Stimulated activated CD4-positive, alpha-beta T cell treated with anti-CD3 and anti-CD28 coated beads, Interleukin-12 subunit alpha, Interleukin-12 subunit beta, amount 100 ng/mL, for 4 hours (primary cell): ENCODE measurements at places on chromosomes 16 and 17.

GRCh38 chr16:4706871-4707270 lies 13.5 kb downstream of the NUDT16L1 start:
- no peak for DNase-seq

DNA sequence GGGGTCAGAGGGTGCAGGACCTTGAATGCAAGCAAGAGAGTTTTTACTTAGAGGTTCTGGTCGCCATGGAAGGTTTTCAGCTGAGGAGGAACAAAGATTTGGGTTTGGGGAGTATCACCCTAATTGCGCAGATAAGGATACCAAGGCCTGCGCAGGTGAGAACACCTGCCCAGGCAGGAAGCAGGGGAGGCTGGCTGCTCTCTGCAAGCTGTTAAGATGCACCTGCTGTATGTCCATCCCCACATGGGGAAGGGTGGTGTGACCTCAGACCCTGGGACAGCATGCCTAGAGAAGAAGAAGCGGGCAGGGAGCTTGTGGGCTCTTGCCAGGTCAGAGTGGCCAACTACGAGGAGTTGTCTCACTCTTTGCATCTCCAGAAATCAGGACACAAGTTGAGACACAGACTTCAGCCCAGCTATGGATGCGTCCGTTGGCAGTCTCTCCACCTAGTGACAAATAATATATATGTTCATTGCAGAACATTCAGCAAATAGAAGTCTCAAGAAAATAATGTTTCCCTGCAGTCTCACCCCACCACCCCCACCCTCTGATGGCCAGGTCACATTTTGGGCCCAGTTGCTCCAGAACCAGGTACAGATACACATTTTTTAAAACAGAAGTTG lies 77.7 kb downstream of the SREBF1 start:
- DNase-seq, result no peak

GRCh38 chr17:19940722-19941464 lies 36.7 kb downstream of the AKAP10 start:
- no peak for DNase-seq

- DNase-seq, result no peak
Observed at GRCh38 chr17:79919164-79919585, 79.9 kb upstream of the CBX4 start.

DNA sequence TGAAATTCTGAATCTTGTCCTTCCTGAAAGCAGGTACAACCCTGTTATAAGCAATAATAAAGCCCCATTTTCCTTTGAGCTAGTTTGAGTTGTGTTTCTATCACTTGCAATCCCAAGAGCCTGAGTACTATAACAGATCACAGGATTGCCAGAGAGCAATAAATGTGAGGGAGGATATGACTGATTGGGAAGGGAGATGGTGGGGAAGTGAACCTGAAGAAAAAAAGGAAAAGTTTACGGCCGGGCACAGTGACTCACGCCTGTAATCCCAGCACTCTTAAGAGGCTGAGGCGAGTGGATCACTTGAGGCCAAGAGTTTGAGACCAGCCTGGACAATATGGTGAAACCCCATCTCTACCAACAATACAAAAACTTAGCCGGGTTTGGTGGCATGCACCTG lies 80.4 kb downstream of the COX10 start:
- no peak for DNase-seq
